ENCODE measurements at places on chromosomes 16 and 17. TPM values are rescaled to one million over a fixed set of nuclear protein-coding genes. Genes with fewer than 3 reads are reported as not detected.

GRCh38 chr16:47142486-47142820 is 1.3 kb downstream of the NETO2 start:
- DNase-seq: no peak

DNA sequence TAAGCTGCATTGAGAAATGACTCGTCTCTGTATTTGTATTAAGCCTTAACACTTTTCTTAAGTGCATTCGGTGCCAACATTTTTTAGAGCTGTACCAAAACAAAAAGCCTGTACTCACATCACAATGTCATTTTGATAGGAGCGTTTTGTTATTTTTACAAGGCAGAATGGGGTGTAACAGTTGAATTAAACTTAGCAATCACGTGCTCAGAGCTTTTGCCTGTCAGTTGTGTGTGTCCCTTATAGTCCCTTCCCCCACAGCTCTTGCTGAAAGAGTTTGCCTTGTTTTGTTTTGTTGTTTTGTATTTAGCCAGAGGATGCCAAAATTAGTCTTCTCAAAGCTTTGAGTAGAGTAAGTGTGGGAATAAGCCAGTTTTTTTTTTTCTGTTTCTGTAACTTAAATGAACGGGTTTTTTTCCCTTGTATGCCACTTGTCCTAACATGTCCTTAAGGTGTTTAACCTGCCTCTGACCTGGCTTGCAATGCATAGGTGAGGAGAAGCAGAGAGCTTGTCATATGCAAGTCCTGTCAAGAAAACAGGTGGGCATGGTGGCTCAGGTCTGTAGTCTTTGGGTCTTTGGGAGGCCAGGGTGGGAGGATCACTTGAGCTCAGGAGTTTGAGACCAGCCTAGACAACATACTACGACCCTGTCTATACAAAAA is 4.6 kb upstream of the MAPK8IP3 start:
- DNase-seq: no peak

- peak; percentile 54 for DNase-seq
These were observed 52.2 kb downstream of the DNAH17 start for GRCh38 chr17:78524870-78525510.

GRCh38 chr17:42248351-42249179 is 27.6 kb downstream of the STAT5B start:
- DNase-seq: no peak

DNA sequence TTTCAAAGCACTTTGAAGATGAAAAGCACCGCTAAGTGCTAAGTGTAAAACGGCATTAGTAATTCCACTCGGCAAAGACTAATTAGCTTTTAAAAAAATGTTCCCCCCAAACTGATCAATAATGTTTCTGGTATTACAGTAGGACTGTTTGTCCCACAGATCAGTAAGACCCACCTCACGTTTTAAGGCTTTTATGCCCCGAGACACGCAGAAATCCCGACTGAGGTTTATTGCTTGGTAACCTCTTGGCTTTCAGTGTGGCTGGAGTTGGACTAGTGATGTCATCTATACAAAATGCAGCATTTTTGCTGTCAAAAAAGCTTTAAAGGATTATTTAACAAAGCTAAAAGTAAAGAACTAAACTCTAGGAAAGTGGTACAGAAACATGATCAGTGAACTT is 414.6 kb upstream of the PSMD7 start:
- DNase-seq: no peak

The HOXB9 gene
- total RNA-seq: not detected

The NXPH3 gene
- total RNA-seq: 6.3 TPM

The HS3ST3A1 gene
- 0.93 TPM for total RNA-seq

The ATP2A1 gene
- 0.46 TPM for total RNA-seq

The NHERF2 gene
- total RNA-seq: 363 TPM

The SEPTIN1 gene
- total RNA-seq: 8.6 TPM

The TMC7 gene
- 5.0 TPM for total RNA-seq

The PRR29 gene
- 0.43 TPM for total RNA-seq

The CES5A gene
- total RNA-seq: not detected

The TNFRSF13B gene
- total RNA-seq: not detected

All from upper lobe of right lung (tissue), 1 donor.